ENCODE measurements at places on chromosomes 11 and 22. TPM values are rescaled to one million over a fixed set of nuclear protein-coding genes. Genes with fewer than 3 reads are reported as not detected.

VWCE gene
- total RNA-seq, result 8.7 TPM

COA4 gene
- total RNA-seq, result 131 TPM

OR52I1 gene
- not detected for total RNA-seq

GNB1L gene
- total RNA-seq, result 11.7 TPM

GGT1 gene
- total RNA-seq, result 2.5 TPM

SYT12 gene
- not detected for total RNA-seq

MS4A15 gene
- not detected for total RNA-seq

OR8D4 gene
- not detected for total RNA-seq

NCR3LG1 gene
- total RNA-seq, result 5.0 TPM

GP1BB gene
- 1.0 TPM for total RNA-seq

ZDHHC5 gene
- total RNA-seq, result 42.8 TPM

GPHA2 gene
- total RNA-seq, result not detected

TYR gene
- not detected for total RNA-seq

IFITM2 gene
- 259 TPM for total RNA-seq

HARBI1 gene
- 4.0 TPM for total RNA-seq

SMC1B gene
- total RNA-seq, result not detected

APOA1 gene
- not detected for total RNA-seq

ABTB2 gene
- total RNA-seq, result 0.40 TPM

KRTAP5-11 gene
- not detected for total RNA-seq

FAM111B gene
- total RNA-seq, result 12.8 TPM

OR10A5 gene
- total RNA-seq, result not detected

OR2D2 gene
- not detected for total RNA-seq

SCN2B gene
- total RNA-seq, result not detected

ART5 gene
- not detected for total RNA-seq

TRIM51 gene
- not detected for total RNA-seq

TIMP3 gene
- total RNA-seq, result 107 TPM

SSTR3 gene
- total RNA-seq, result not detected

RASGRP2 gene
- not detected for total RNA-seq

WNT7B gene
- 0.05 TPM for total RNA-seq

RAB39A gene
- 0.60 TPM for total RNA-seq

DDTL gene
- 0.60 TPM for total RNA-seq

CABP4 gene
- total RNA-seq, result 3.9 TPM

MGAT3 gene
- total RNA-seq, result not detected

CTNND1 gene
- 122 TPM for total RNA-seq

MMP12 gene
- 0.05 TPM for total RNA-seq

RPL3 gene
- total RNA-seq, result 1,636 TPM

NRIP3 gene
- 9.2 TPM for total RNA-seq

TBX1 gene
- 14.5 TPM for total RNA-seq

GLYAT gene
- total RNA-seq, result not detected

LRP5 gene
- total RNA-seq, result 7.3 TPM

SERPING1 gene
- 1.9 TPM for total RNA-seq

C11orf42 gene
- total RNA-seq, result not detected

TYMP gene
- total RNA-seq, result 32.5 TPM

CHRNA10 gene
- total RNA-seq, result not detected

MYH9 gene
- total RNA-seq, result 1,070 TPM

IGSF22 gene
- not detected for total RNA-seq

OR2AG1 gene
- not detected for total RNA-seq

SAA1 gene
- not detected for total RNA-seq

PANX3 gene
- total RNA-seq, result not detected

EFCAB6 gene
- total RNA-seq, result under 0.01 TPM

PATE2 gene
- not detected for total RNA-seq

KCNK4 gene
- total RNA-seq, result not detected

SERHL2 gene
- total RNA-seq, result 2.9 TPM

All from mammary microvascular endothelial cell (primary cell).